ENCODE measurements at places on chromosomes 11 and 22.

- no peak for DNase-seq
Measured at GRCh38 chr11:132920451-132921096, 611.7 kb downstream of the OPCML start.

DNA sequence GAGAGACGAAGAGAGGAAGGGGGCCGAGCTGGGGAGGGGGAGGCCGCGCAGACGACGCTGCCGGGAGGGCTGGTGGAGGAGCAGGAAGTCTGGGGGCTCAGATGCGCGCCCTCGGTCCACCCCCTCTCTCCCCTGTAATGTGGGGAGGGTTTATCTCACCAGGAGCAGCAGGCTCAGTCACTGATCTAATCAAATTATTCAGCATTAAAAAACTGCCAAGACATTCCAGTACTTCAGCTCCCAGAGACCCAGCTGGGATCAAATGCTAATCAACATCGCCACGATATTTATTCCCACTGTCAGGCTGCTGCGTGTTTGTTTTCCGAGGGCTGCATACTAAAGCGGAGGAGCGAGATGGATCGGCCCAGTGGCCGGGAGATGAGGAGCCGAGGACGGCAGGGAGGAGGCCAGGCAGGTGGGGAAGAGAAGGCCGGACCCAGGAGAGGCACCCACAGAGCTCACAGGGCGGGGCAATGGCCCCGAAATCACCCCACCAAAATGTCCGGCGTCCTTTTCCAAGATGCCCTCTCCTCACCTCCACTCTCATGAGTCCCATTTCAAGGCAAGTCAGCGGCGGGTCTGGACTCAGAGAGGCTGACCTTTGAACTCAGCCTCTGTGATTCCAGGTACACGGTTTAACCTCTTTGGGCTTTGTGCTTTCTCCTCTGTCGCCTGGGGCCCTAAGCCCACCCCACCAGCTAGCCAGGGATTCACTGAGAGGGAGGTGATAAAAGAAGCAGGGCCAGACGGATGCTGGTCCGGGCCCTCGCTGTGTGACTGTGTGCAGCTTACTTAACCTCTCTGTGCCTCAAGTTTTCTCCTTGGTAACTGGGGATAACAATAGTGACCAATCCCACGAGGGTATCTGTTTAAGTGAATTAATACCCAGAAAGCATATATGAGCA is 502.1 kb downstream of the MN1 start:
- DNase-seq: no peak

DNA sequence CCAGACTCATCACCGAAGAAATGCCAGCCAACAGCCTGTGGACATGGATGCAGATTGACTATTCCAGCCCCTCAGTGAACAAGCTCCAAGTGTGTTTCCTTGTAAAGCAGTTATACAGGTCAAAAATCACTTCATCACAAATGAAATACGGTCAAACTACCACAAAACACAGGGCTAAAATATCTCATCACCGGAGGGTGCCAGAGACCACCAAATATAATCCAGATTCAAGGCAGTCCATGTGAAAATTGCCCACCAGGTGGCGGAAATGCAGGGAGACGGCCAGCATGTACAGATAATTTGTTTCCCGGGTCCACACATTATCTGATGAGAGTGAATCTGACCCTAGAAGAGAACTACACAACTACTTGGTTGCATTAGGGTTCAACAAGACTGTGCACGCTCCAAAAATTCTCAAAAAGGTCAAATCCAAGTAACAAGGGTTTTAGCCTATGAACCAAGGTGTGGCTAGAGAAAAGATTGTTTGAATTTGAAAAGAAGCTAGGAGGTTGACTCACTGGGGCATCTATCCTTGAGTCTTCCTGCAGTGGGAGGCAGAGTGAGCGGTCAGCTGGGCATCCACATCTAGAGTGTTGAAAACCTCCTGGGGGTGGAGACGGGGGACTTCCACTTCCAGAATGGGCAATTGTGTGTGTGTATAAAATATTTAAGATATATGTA is 71.7 kb downstream of the IGLL5 start:
- peak; percentile 59 for DNase-seq

DNA sequence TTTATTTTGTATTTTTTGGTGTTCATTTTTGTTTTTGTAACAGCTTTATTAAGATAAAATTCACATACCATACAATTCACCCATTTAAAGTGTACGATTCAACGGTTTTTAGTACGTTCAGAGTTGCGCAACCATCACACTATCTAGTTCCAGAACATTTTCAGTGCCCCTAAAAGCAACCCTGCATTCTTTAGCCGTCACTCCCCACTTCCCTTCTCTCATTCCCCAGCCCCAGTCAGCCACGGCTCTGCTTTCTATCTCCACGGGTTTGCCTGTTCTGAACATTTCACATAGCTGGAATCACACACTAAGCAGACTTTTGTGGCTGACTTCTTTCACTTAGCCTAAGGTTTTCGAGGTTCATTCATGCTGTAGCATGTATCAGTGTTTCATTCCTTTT is 9.6 kb upstream of the KCNQ1OT1 start:
- no peak for DNase-seq

DNA sequence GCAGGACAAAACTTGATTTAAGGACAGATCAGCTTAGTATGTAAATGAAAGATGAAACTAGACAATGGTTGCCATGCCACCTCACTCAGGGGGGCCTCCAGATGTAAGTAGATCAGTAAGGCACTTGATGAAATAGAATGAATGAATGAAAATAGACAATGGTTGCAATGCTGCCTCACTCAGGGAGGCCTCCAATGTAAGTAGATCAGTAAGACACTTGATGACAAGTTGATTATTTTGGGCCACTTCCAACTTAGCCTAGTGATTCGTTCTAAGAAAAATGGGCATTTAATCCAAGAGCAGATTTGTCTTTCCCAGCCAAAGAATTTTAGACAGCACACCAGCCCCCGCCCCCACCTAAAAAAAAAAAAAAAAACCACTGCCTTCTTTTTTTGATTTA is 19.2 kb upstream of the SLC5A12 start:
- DNase-seq: no peak

- DNase-seq: no peak
Measured at GRCh38 chr22:29861672-29862297, 21.2 kb upstream of the MTMR3 start.

DNA sequence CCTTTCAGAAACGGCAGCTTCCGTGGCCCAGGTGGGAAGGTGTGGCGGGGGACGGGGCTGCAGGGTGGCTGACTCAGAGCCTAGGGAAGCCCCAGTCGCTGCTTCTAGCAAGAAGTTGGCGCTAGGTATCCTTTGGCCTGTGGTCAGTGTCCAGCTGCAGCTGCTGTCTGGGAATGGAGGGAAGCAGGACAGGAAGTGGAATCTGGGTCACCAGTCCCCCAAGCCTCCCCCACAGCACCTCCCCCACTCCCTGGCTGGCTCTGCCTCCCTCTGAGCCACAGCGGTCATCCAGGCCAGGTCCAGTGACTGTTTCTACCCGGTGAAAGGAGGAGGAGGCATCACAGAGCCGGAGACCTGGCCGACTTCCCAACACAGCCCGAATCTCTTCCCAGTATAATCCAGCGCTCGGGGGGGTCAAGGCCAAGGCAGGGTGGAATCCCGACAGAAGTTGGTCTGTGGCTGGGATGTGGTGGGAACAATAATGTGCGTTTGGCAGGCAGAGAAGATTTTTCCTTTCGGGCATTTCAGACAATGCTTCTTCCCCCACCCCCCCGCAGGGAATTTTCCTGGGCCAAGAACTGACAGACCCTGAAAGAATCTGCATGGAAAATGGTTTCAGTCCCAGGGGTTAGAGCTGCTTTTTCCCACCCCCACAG is 45.1 kb downstream of the C11orf96 start:
- no peak for DNase-seq

DNA sequence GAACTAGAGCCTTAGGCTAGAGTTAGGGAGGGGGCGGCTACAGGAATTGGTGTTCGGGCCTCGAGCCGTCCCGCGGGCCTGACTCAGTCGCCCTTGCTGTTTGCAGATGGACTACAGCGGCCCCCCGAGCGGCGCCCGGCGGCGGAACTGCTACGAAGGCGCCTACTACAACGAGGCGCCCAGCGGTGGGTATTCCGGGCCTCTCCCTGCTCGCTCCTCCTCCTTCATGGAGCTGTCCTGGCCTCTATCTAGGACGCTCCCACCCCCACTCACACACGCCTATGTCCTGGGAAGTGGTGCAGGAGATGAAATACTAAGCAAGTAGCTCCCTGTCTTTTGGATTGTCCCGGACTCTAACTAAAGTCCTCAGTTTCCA is 1.4 kb downstream of the MYOD1 start:
- no peak for DNase-seq

GRCh38 chr11:8832571-8833260 is 78.3 kb upstream of the AKIP1 start:
- no peak for DNase-seq

DNA sequence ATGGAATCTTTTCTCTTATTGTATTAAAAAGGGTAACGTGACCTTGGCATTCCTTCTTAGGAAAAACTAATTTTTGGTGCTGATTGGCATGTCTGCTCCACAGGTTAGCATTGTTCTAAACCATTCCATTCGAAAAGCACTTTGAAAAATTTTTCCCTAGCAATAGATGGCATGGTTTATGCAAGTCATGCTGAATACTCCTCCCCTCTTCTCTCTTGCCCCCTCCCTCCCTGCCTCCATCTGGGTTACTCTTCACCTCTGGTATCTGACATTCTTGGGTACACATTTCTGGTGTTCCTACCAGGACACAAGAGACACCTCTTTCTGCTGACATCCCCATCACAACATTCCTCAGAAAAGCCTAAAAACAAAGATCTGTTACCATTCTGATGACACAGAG is 1.5 kb upstream of the SLC22A25 start:
- DNase-seq: no peak

GRCh38 chr11:92154611-92155010 is 70.0 kb upstream of the FAT3 start:
- DNase-seq: no peak

- no peak for DNase-seq
Measured at GRCh38 chr11:129866311-129866710, 29.1 kb downstream of the NFRKB start.

GRCh38 chr11:66720223-66720898 is 8.7 kb downstream of the SPTBN2 start:
- DNase-seq: no peak

DNA sequence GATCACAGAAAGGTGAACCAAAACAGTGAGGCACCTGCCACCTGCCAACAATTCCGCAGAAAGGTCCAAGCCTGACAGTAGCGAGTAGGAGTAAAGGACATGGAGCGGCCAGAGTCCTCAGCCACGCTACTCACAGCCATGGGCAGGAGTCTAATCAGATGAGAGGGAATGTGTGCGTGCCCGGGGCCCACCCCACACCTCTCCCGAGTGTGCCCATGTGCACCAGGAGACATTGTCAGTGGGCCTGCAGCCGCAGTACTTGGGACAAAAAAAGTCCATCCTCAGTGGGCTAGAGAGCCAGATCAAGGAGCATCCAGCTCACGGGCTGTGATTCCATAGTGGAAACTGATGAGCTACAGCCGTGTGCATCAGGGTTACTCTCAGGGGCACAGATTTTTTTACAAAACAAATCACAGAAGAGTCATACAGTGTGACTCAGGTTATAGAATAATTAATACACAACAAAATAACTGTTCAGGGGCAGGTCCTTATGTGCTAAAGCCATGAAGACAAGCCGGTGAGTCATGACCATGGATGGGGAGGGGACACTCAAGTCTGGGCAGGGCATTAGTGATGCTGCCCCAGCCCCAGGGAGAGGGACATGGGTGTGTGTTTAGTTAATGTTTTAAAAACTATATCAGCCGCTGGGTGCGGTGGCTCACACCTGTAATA is 12.0 kb downstream of the SART1 start:
- DNase-seq: no peak

DNA sequence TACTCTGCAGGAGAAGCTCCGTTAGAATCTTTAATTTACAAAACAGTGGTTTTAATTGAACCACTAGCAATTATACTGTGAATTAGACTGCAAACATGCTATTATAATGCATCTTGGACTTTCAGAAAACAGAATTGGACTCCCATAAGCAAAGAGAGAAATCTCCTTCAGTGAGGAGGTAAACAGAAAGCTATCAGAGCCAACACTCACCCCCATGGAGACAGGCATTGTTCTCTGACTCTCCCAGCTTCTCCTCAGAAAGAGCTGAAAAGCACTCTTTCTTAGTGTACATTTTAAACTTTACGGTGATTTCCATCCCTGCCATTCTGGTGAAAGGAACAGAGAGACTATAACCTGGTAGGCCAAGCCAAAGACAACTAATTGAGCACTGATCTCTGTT is 176.9 kb downstream of the GRIA4 start:
- DNase-seq: no peak

- DNase-seq: no peak
Measured at GRCh38 chr11:110373051-110373702, 56.6 kb upstream of the FDX1 start.

DNA sequence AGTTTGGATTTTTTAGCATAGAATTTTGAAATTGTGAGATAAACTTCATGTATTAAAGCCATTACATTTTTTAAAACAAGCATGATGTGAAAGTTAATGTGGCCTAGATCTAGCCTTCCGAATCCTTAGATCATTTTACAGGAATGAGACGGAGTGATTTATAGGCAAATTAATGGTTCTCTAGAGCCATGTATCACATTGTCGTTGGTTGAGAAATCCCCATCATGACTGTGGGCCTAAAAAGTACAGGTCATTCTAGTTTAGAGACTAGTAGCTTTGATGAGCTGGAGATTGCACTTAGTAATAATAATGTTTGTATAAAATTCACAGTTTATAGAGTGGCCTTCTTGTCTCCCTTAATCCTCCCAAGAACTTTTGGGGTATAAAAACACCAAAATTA is 7.1 kb downstream of the EWSR1 start:
- no peak for DNase-seq

DNA sequence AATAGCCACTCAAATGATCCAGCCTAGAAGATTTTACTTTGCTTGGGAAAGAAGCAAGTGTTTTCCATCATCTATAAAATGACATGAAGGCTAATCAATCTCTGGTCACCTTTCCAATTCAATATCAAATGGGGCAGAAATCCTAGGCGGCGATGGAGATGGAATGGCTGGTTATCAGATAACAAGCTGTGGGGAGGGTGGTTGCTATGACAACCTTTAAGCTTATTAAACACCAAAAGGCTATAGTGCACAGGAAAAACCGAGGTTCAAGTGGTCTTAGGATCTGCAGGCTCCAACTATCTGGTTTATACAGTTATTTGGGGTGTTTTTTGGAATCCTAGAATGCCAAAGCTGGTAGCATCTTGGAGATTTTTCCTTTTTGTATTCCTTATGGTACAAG is 13.9 kb upstream of the BSX start:
- no peak for DNase-seq

GRCh38 chr11:65418681-65419459 is 3.7 kb upstream of the NEAT1 start:
- peak; percentile 76 for DNase-seq

GRCh38 chr11:116807601-116808261 is 15.4 kb downstream of the APOA4 start:
- no peak for DNase-seq

DNA sequence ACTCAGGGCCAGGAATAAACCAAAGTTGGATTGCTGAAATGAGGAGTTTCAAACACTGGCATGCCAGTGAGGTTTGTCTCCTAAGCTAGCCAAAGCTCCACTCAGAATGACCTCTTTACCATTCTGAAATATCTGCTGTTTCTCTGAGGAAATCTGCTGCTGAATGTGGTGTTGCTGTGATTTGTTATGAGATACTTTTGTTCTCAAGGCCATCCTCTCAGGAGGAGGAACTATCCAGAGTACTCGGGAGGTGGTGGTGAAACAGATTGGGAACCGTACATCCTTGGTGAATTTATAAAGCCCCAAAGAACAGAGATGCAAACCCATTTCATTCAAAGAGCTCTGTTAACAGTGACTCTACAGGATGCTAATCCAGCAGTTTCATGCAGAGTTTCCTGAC is 50.5 kb downstream of the BDNF start:
- DNase-seq: no peak

- DNase-seq: no peak
Measured at GRCh38 chr22:20215742-20216141, 52.4 kb downstream of the RTN4R start.
